Left renal cortex interstitium (tissue), 4 donors: ENCODE measurements at places on chromosomes 16 and 17.

- no peak for DNase-seq
Measured at GRCh38 chr16:81275795-81276194, 37.3 kb downstream of the BCO1 start.

GRCh38 chr16:54073356-54073755 is 213.2 kb downstream of the IRX3 start:
- DNase-seq, result no peak

DNA sequence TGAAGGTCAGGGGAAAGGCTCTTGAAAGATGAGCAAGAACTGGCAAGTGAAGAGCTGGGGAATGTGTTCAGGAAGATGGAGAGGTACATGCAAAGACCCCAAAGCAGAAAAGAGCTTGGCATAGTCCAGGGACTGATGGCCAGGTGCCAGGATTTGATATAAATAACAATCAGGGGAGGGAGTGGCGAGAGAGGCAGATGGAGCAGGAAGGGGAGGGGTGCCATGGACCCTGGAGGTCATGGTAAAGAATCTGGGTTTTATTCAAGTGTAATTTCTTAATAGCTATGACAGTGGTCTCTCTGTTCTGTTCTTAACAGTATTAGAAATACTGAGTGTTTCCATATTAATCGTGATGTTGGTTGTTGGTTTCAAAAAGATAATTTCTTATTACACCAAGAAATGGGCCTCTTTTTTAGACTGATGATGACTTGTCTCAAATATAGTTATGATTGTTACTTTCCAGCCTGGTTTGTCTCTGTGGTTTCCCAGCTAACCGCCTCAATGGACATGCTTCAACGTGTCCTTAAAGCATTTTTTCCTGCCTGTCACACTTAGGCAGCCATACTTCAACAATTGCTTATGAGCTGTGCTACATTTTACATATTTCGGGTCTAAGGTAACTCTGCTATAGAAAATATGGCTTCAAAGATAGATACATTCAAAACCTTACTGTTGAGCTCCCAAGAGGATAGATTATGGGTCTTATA is 49.4 kb downstream of the MYH10 start:
- no peak for DNase-seq

DNA sequence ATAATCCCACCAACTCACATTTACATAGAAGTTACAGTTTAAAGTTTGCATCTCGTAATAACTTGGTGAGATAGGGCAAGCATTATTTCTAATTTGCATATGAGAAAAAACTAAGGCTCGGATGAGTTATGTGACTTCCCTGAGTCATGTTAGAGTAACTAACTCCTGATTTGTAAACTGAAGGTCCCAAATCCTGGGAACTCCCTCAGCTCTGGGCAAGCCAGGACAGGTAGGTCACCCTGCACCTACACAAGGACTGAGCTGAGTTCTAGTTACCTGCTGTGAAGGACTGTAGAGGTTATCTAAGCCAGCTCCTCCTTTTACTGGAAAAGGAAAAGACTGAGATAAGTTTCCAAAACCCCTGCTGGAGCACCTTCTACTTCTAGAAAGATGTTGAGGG is 92.1 kb upstream of the HLF start:
- DNase-seq, result no peak

DNA sequence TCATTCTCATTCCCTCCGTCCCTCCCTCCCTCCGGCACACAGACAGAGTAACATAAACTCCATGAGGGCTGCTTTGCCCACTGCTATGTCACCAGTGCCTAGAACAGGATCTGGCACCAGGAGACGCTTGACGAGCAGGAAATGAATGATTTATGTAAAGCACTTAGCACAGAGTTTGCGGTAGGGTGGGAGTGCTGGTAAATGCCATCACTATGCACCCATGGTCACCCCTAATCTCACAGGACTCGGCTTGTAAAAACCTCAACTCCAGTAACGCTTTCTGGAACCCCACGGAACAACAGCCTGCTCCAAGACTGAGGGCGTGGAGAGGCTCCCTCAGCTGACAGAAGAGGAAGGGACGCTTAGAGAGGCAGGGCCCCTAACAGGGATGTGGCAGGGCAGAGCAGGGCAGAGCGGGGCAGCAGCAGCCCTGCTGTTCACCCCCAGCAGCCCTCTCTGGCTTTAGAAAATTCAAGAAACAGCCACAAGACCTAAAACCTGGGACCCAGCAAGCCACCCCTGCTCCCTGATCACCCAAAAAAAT is 156.9 kb downstream of the C16orf78 start:
- no peak for DNase-seq

GRCh38 chr17:15133143-15133542 is 132.0 kb downstream of the PMP22 start:
- DNase-seq, result no peak

- DNase-seq, result no peak
Measured at GRCh38 chr16:28172336-28172735, 39.4 kb downstream of the XPO6 start.

DNA sequence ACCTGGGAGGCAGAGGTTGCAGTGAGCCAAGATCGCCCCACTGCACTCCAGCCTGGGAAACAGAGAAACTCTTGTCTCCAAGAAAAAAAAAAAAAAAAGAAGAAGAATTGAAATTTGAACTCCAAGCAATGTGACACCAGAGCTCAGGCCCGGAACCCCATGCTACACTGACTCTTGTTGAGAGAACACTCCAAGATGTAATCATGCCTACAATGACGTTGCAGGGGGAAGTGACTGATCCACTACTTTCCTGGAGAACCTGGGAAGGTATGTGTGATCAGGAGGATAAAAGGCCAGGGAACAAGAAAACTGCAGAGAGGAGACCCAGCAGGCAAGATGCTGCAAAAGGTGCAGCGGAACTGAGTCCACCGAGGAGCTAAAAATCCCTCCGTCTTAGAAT is 57.9 kb downstream of the ADCY9 start:
- DNase-seq, result no peak

DNA sequence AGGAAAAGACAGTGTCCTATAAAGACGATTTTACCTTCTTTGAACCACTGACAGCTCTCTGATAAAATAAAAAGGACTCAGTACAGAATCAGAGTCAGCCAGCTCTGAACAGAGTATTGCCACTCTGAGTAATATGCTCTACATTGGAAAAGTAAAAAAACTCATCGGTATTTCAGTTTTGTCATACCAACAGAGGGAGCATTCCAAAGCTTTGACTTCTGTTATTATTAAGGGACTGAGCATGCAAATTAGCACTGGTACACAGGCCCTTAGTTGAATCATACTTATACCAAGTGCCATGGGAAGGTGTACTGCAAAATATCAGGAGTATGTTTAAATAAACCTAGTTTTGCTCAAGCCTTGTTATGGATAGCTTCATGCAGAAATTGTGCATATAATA is 509.0 kb upstream of the KIF2B start:
- no peak for DNase-seq

DNA sequence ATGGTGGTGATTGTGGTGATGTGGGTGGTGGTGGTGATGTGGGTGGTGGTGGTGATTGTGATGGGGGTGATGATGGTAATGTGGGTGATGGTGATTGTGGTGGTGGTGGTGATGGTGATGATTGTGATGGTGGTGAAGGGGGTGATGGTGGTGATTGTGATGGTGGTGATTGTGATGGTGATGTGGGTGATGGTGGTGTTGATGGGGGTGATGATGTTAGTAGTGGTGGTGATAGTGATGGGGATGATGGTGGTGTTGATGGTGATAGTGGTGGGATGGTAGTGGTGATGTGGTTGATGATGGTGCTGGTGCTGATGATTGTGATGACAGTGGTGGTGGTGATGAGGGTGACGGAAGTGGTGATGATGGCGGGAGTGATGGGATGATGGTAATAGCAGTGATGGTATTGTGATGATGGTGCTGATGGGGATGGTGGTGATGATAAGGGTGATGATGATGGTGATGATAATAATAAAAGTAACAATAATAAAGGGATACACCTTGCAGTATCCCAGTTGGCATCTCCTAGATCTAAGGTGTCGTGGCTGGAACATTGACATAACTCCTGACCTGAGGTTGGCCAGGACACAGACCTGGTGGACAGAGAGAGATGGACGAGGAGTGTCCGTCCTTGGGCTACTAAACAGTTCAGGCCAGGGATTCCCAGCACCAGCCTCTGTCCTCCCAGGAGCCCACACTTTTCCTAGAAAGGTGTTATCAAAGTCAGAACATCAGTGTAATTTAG is 344.5 kb downstream of the SEC14L1 start:
- no peak for DNase-seq

GRCh38 chr17:76528528-76529223 is 8.8 kb downstream of the CYGB start:
- DNase-seq, result no peak
